NCI-H460 (cell line): ENCODE measurements at places on chromosomes 1 and 21. TPM values are rescaled to one million over a fixed set of nuclear protein-coding genes. Genes with fewer than 3 reads are reported as not detected.

DNA sequence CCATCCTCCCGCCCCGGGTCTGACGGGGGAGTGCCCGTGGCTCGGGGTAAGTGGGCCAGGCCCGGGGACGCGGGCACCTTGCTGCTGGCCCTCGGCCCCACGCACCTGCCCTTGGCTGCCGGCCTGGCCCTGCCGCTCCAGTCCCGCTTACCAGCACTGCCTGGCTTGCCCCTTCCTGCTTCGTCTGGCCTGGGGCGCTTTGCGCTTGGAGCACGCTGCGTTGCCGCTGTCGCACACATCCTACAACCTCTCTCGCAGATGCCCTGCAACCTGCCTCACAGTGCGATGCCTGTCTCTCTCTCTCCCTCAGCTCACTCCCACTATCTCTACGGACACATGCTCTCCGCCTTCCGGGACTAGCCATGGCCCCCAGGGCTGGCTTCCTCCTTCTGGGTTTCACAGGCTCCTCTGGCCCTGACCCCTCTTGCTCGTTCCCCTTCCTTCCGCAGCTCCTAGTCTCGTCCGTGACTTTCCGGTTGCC lies 9.7 kb downstream of the MYOG start:
- no peak for DNase-seq

DNA sequence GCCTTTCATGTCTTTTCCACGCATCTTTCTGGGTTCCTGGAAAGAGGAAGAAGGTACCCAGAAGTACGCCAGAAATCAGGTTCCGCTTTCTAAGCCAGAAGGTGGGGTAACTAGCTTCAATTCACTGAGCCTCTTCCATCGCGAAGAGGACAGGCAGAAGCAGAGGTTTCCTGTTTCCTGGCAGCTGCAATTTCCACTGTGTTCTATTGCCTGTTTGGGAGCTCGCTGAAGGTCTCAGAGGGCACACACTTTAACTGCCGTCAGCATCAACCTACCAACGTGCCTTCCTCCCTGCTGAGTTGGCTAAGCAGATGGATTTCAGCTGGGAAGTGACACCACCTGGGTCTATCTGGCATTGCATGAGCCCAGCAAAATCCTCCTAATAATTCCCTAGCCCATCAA lies 10.0 kb downstream of the NCF2 start:
- peak; percentile 38 for DNase-seq

DNA sequence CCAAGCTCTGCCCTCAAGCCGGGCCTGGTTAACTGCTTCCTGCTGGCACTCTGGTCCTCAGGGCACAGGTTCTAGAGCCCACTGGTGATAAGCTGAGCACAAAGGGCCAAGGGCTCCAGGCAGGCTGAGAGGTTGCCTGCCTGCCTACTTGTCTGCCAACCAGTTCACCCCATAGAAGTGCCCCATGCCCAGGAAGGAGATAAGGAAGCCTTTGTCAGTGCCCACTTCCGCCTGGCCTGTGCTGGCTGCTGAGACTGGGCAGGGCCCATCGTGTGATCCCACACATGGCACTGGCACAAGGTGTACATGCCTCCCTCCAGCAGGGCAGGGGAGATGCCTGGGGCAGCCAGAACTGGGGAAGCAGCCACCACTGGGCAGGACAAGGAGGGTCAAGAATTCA lies 24.1 kb downstream of the SLC9A1 start:
- no peak for DNase-seq

DNA sequence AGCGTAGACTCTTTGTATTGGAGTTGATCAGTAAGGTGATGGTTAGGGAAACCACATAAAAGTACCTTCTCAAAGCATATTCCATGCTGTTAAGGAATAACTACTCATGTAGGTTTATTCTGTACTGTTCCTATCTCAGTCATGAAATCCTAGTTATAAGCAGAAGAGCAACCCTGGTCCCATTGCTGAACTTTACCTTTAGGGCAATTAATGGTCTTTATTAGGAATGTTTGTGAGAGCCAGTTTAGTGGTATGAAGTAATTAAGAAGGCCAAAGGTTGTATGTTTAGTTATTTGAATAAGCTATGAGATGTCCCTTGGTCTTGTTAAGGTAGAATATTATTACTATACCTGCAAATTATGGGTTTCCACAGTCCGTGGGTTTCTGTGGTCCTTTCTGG lies 44.0 kb downstream of the ACP6 start:
- DNase-seq: no peak

DNA sequence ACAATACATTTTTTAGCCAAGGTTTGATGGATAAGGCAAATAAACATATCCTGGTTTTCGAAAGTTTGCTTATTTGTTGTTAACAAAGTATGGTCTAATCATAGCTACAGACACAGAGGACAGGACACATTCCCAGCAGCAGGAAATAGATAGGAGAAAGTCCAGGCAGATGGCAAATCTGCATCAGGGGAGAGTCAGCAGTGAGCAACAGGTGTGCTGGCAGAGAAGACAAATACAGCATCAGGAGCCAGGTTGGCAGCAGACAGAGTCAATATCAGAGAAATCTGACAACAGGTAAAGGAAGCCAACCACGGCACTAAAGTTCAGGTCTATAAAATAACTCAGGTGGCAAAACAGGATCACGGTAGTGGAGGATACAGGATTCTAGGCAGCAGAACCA lies 210.7 kb upstream of the PTBP2 start:
- DNase-seq: no peak

- DNase-seq: no peak
Observed at GRCh38 chr1:19398309-19398760, 86.2 kb downstream of the SLC66A1 start.

DNA sequence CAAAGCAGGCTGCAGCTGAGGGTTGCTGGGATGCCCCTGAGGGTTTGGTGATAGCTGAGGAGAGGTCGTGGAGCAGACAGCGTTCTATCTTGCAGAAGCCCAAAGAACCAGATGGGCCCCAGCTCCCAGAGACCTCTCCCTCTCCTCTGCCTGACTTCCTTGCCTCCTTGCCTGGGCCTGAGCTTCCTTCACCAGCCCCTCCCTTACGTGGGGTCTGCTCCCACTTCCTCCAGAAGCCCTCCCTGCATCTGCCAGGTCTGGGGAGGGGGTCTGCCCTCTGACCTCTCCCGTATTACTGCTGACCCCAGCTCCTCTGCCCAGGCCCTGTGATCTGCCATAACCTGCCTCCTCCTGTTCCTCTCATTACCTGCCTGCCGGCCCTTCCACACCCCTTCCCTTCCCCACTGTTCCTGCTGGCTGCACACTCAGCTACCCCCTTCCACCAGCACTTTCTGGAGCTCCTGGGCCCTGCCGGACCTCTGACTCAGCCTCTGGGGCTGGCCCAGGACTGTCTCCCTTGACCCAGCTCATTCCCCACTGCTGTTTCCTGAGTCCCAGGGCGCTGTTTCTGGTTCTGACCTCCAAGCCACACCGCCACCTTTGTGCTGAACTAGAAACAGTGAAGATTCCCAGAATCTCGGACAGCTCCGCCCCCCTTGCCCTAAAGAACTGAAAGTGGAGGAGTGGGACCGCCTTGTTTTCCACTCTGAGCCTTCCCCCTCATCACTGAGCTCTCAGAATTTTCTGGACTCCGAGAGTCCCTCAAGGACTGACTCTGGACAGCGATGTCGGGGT lies 237.7 kb upstream of the C1orf174 start:
- no peak for DNase-seq

GRCh38 chr1:20095564-20096434 lies 23.5 kb downstream of the PLA2G2D start:
- DNase-seq: no peak

ZNF670 gene
- 8.0 and 8.1 TPM in 2 replicates for total RNA-seq

PODN gene
- not detected in 2 replicates for total RNA-seq

FAM131C gene
- total RNA-seq: 3.0 and 3.8 TPM in 2 replicates

- no peak for DNase-seq
Observed at GRCh38 chr1:1422465-1423244, 1.6 kb upstream of the ANKRD65 start.

TMEM54 gene
- 5.3 and 6.1 TPM in 2 replicates for total RNA-seq

DNA sequence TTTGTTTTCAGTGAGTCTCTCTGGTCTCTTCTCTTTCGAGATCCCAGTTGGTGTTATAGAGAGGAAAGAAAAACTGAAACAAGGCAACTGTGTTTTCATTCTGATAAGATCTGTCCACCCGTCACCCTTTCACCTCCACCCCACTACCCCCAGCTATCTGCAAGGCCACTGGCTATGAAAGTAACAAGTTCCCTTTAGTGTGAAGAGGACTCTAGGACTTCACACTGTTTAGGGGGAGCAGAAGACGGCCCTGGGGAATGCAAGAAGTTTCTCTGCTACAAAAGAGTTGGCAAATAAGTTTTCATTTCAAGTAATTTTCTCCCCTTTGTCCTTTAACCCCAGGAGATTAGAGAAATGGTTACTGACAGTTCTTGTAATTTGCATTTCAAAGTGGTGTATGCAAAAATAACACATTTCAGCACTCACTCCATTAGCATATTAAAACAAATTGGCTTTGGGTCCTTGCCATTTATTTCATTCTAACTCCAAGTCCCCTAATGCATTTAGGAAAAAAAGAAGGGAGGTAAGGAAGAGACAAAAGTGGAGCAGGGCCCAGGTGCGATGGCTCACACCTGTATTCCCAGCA lies 79.6 kb upstream of the PPM1J start:
- DNase-seq: no peak

DNA sequence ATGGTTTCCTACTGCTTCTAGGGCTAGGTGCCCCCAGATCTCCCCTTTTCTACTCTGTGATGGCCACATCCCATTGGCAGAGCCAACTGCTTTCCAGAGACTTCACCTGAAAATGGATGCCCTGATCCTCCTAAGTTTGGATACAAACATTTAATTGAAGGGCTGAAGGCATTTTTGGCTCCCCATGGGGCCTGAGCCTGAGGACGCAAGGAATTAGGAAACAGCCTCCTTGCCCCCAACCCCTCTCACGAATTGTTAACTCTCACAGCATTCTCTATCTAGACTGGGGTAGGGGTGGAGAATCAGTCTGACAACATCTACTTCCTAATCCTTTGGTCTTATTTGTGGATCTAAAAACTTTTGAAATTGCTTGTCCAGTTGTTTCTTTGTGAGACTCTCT lies 108.5 kb upstream of the KCNK2 start:
- DNase-seq: no peak

DNA sequence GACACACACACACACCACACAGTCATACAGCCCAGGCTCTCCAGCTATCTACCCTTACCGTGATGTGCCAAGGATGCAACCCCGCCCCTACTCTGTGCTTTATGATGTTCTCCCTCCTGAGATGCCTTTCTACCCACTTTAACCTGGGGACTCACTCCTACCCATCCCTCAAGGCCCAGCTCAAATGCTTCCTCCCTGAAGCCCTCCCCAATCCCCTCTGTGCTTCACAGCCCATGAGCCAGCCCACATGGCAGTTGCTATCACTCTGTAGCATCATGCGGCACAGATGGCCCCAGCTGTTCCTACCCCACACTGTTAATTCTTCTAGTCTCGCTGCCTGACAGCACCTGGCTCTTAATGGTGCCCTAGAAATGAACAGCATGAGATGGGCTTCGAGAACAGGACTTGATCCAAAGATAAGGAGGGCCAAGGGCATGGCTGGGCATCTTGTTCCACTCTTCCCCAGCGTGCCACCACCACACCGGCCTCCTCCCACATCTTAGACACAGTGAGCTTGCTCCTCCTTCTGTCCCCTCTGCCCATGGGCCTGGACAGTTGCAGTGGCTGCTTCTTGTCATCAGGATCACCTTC lies 109.8 kb downstream of the GLIS1 start:
- DNase-seq: no peak

CLDN19 gene
- not detected in 2 replicates for total RNA-seq

- no peak for DNase-seq
Observed at GRCh38 chr1:116537898-116538297, 32.9 kb downstream of the CD58 start.

DNA sequence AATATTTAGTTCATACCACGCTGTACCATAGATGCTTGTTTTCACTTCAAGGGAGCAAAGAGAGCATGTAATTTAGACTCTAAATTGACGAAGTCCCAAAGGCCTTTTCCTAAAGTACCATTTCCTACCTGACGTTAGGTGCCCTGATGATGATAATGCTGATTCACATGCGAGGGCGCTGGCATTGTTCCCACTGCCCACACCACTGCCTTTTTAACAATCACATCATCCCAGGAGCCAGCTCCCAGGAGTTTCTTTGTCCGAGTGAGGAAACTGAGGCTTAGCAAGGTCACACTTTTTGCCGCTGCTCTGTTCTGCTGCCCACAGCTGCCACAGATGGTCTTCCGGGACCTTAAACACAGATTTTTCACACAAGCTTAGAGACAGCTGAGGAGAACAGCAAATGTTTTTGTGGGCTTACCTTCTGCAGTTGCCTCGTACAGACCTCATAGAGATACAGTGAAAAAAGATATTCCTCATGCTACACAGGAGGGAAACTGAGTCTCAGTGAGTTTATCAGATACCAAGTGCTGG lies 69.4 kb downstream of the EVA1C start:
- DNase-seq: no peak

LIPI gene
- total RNA-seq: not detected in 2 replicates

SETDB1 gene
- 46.5 and 53.6 TPM in 2 replicates for total RNA-seq

DNA sequence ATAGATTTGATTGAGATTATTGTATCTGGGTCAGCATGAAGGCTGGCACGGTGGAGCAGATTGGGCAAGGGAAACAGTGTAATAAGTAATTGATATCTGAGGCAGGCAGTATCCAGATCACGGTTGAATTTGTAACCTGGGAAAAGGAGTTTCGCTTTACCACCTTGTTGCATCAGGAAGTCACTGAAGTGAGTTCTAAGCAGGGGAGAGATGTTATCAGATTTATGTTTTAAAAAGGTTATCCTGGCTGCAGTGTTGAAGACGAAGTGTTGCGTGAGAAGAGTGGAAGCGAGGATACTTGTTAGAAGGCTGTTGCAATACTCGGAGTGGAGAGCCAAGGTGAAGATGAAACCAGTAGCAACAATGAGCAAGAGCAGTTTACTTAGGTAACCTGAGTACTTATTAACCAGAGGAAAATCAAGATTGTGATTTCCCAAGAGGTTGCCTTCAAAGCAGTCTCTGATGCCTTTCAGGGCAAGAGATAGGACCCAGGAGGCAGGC lies 77.8 kb downstream of the LHX9 start:
- DNase-seq: no peak

DNA sequence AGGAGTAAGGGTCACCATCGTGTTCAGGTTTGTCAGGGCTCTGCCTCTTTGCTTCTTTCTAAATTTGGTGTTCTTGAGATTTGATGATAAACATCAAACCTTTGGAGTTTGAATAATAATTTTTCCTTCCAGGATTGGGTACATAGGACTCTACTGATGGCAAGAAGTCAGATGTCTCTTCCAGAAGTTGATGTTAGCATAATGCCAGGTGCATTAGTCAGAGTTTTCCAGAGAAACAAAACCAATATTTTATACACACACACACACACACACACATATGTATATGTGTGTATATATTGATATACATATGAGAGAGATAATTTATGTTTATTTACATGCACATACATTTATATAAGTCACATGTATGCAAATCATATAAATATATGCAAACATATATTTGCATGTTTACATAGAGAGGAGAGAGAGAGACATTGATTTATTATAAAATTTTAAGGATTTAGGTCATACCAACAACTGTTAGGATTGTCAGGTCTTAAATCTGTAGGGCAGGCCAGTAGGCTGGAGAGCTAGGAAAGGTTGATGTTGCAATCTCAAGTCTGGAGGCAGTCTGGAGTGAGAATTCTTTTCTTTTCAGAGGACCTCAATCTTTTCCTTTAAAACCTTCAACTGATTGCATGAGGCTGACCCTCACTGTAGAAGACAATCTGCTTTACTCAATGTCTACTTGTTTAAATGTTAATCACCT lies 199.2 kb downstream of the HLX start:
- DNase-seq: no peak

GRCh38 chr1:154960446-154961136 lies 991 bp downstream of the PYGO2 start:
- DNase-seq: no peak
